Left ventricle myocardium superior (tissue), 1 donor: ENCODE measurements at places on chromosomes 4 and X. TPM values are rescaled to one million over a fixed set of nuclear protein-coding genes. Genes with fewer than 3 reads are reported as not detected.

DNA sequence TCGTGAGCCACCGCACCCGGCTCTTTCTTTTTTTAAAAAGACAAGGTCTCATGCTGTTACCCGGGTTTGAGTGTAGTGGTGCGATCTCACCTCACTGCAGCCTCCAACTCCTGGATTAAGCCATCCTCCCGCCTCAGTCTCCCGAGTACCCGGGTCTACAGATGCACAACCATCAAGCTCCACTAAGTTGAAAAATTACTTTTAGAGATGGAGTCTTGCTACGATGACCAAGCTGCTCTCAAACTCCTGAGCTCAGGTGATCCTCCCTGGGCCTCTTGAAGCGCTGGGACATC lies 2.0 kb downstream of the SLC25A6 start:
- no peak for DNase-seq

SPANXD gene
- not detected for total RNA-seq

AMMECR1 gene
- total RNA-seq = 1.7 TPM

DNA sequence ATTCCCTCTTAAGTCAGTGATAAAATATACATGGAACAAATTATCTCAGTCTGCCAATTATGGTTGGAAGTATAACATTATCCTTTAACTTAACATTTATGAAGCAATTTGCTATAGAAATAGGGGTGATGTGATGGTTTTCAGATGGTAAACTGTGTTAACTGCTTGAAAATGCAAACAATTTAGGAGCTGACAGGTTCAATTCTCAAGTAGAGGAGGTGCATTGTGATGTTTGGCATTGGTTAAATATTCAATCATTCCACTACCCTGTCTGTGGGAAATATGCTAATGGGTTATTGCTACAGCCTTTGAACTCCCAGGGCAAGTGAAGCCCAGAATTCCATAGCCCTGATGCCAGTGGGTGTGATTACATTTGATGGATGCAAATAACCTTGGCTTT lies 243.4 kb upstream of the GK2 start:
- DNase-seq = no peak

GRCh38 chr4:73974352-73974751 lies 7.5 kb downstream of the PF4 start:
- DNase-seq = no peak

DNA sequence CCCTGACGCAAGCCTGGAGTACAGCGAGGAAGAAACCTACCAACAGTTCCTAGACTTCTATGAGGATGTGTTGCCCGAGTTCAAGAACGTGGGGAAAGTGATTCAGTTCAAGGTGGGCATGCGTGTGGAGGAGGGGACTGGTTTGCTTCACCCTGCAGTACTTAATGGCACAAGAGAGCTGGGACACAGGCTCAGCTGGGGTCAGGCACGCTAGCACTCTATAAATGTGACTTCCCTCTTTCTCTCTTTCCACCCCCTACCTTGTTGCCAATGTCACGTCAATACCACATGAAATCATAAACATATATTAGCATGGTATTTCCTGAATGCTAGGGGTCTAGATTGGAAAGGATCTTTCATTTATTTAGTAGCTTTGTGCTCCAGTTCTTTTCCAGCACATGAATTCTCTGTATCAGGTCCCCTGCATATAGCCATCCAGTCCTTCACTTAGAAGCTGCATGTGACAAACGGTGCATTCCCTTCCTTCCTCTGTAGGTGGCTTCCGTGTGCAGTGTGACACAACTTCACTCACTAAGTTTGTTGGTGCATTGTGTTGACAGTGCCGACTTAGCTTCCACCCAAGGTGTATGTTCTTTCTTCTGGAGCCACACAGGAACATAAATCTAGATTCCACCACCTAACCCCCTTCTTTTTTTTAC lies 25.6 kb downstream of the ZRSR2 start:
- DNase-seq = no peak

DNA sequence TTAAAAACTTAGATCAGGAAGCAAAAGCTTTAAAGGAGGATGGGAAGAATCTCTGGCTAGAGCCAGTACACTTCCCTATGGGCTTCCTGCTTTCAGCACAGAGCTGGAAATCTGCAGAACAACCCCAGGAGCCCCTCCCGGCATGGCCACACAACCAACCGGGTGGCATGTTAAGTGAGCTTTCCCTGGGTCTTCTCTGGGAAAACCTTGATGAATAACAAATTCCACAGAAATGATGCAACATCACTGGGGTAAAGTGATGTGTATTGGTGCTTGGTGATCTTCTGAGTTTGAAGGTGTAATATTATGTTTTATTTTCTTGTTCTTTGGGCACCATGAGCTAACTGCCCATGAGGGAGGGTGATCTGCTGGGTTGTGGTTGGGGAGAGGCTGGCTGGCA lies 22.1 kb downstream of the NHS start:
- DNase-seq = no peak

- peak; percentile 52 for DNase-seq
Observed at GRCh38 chr4:20253735-20254409, 2.2 kb downstream of the SLIT2 start.

CXCL8 gene
- 1.2 TPM for total RNA-seq

SUV39H1 gene
- 2.4 TPM for total RNA-seq

DNA sequence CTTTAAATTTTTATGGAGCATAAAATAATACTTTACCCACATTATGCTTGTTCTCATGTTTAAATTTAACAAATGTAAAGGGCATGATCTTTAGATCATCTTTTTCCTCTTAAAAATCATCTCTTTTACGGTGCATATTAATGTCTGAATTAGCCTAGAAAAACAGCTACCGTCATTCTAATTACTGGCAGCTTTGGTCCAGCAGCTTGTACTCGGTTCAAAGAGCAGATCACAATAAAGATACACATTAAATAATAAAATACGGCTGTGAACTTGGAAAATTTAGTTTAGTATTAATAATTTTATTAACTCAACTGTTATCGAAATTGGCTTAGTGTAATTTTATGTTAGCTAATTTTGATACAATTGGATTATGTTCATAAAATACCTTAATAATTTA lies 19.1 kb downstream of the CCSER1 start:
- no peak for DNase-seq

- no peak for DNase-seq
Observed at GRCh38 chr4:114085611-114086345, 106.3 kb upstream of the ARSJ start.
